RWPE1 (cell line): ENCODE measurements at places on chromosomes 7 and 10.
A peak's percentile ranks its signal among the peaks of the same experiment; 100 is the strongest.

GRCh38 chr7:73451780-73452398 is 18.3 kb downstream of the FZD9 start:
- DNase-seq, result peak; percentile 60

DNA sequence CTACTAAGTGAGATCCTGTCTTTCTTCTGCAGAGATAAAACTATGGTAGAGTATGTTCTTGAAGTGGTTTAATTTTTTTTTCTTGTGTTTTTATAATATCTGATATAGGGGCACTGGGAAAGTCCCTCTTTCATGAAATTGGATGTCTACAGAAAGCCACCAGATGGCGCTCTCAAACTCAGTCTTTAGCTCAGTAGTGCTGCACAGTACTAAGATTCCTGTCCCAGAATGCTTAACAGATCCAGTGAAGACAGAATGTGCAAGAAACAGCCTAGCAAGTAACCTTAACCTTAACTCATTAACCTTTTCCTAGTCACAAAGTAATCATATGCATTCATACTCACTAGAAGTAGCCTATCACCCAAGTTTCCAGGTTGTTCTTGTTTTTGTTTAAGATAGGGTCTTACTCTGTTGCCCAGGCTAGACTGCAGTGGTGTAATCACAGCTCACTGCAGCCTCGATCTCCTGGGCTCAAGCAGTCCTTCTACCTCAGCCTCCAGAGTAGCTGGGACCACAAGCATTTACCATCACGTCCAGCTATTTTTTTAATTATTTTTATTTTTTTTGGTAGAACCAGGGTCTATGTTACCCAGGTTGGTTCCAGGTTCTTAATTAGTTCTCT is 56.7 kb downstream of the IDE start:
- DNase-seq, result peak; percentile 55

DNA sequence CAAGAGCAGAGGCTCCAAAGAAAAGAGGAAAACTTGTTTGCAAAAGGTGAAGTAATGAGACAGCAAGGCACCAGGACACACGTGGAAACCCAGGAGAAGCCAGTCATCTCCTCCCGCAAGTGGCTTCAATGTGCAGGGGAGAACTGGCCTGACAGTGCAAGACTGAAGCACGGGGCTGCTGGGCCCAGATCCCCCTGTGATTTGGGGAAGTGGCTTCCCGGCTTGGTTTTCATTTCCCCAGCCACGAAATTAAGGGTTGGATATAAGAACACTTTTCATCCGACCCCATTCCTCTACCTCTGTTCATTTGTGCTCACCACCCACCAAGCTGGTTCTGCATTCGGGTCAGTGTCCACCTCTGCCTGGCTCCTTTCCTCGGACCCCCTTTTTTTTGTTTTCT is 306.4 kb downstream of the FGFR2 start:
- no peak for DNase-seq

GRCh38 chr7:2968176-2968575 is 75.5 kb downstream of the CARD11 start:
- DNase-seq, result no peak

GRCh38 chr7:95421847-95422444 is 12.9 kb downstream of the PON2 start:
- no peak for DNase-seq

DNA sequence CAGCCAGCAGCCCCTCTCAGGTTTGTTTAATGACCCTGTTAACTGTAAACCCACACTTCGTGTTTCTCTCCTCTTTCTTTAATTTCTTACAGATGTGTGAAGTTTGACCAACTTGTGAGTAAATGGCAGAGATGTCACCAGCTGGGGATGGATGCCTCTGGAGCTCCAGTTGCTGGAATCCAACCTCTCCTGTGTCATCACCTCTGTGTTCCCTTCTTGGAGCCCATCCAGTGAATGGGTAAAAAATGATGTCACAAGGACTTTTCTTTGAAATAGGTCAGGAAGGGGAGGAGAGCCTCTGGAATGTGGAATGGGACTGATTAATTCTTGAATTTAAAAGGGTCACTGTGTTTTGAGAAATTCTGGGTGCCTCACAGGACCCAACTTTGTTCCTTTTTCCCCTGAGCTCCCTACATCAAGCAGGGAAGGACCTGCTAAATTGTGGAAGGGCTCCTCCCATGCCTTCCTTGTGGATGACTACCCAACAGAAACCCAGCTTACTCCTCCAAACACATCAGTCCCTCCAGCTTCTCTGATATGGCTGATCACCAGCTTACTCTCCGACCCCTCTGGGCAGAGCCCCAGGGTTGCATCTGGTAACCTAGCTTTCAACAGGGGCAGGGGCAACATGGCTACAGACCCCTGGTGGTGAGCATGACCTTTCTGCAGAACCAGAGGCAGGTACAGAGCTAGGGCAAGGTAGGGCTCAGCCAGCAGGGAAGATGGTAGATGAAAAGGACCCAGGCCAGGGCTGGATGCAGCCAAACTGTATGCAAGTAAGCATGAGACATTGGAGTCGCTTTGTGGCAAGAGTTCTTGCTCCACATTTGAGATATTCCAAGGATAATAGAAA is 67.5 kb downstream of the STRA8 start:
- no peak for DNase-seq

DNA sequence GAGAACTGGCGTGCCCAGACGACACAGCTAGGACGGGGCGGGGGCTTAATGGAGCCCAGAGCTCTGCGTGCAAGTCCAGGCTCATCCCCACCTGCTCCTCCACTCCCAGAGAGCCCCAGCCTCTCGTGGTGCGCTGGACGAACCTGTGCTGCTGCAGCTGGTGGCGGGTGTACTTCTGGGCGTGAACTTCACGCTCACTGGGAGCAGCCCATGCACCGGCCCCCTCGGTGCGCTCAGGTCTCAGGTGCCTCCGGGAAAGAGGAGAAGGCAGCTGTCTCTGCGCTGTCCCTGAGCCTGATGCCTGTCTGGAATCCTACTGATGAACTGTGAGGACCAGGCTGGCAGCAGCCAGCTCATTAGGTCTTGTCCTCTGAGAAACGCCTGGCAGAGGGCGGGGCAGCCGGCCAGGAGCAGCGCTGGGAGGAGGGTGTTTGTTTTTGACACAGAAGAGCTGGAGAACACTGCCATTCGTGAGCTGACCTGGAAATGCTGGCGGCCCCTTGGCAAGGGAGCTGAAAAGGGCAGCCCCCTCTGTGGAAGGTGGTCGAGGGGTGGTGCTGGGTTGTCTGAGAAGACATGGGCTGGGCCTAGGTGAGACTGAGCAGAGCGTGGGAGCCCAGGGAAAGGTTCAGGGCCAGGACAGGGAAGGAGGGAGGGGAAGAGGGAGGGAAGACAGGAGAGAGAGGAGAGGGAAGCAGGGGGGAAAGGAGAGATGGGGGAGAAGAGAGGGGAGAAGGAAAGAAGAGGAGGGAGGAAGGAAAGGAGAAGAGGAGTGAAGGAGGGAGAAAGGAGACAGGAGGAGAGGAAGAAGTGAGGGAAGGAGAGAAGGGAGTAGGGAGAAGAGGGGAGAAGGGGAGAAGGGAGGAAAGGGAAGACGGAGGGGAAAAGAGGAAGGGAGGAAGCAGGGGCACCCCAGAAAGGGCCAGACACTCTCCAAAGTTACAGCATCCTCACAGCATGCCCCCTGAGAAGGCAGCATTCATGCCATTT is 53.5 kb upstream of the TNS3 start:
- DNase-seq, result peak; percentile 65

DNA sequence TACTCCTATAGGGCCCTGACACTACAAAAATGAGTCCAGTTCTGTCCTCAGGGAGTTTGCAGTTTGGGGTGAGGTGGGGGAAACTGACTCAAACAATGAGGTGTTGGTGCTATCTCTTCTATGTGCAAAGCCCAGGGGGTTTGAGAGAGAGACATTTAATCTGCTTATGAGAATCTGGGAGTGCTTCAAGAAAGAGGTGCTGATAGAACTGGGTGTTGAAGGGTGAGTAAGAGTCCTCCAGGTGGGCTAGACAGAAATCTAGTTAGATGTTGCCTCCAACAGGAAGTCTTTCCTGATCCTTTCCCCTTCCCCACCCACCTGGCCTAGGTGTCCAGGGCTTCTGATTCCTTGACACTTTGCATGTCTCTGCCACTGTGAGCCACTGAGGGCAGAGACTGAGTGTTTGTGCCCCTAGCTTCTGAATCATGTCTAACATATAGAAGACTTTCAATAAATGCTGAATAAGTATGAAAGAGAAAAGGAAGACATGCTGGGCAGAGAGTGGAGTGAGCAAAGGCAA is 53.0 kb downstream of the FAM241B start:
- no peak for DNase-seq

GRCh38 chr7:55474944-55475854 is 97.1 kb downstream of the VOPP1 start:
- no peak for DNase-seq

DNA sequence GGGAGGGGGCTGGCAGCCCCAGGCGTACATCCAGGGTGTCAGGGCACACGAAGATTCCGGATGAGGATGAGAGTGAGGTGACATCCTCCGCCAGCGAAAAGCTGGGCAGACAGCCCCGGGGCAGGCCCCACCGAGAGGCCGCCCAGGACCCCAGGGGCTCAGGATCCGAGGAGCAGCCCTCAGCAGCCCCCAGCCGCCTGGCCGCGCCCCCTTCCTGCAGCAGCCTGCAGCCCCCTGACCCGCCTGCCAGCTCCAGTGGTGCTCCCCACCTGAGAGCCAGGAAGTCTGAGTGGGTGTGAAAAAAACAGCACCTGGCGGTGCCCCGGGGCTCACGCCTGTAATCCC is 3.2 kb downstream of the GJD4 start:
- no peak for DNase-seq

GRCh38 chr10:129768437-129769355 is 195.4 kb downstream of the EBF3 start:
- no peak for DNase-seq

GRCh38 chr7:132575982-132576720 is at the start of gene PLXNA4:
Gene PLXNA4, minus strand, starts transcription at chr7:132576470. Its CDS starts 67,777 bp downstream, at chr7:132508693.
- DNase-seq, result no peak

DNA sequence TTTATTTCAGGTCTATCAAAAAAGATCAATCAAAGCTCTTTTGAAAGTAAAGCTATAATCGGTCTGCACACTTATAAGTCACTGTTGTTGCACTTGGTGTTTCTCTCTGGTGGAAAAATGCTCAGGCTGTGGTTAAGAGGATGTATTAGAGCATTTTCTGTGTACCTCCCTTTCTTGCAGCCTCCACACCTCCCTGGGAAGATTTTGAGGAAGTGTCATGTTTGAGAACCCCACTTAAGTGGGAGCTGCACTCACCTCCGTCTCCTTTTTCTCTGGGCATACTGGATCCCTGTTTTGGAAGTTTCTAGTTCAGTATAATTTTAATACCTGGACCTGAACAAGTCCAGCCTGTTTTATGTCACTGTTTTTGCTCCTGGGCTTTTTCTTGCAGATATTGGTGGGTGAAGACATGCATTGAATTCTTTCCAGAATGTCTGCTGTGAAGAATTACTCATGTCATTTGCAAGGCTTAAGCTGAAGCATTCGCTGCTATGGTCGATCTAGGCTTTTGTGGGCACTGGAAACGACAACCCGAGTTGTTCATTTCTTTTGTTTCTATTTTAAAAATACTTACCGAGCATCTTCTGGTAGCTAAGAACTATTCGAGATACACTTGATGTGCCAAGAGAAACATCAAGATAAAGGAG is 36.6 kb downstream of the TCF7L2 start:
- DNase-seq, result no peak

DNA sequence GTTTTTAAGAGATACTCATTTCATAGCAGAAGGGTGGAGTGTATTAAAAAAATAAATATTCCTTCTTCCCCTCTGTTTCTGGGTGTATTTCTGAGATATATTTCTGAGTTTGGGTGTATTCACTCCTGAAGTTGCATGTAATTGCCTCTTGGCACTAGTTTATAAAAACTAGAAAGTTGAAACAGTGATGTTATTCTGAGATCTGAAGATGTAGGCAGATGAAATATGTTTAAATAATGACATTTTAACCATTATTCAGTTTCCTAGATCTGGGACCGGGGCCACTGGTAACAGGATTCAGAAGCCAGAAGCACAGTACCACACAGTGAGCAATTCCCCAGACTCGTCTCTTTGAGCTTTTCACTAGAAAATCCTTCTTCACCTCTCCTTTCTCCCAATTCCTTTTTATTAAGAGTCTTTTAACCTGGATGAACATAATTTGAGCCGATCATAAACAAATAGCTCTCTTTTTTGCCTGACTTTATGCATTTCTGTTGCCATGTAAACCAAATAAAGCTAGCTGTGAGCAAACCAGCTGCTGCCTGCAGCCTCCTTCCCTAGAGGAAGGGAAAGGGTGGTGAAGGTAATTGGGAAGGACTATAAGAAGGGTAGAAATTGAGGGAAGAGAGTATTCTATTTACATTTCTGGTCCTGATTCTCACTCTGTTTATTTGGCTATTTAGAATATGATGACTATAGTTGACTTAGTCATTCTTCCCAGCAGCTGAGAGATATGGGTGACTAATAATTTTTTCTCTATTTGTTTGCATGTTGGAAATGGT is 101.8 kb upstream of the STRIP2 start:
- DNase-seq, result peak; percentile 36

GRCh38 chr10:10865913-10866312 is 151.8 kb upstream of the CELF2 start:
- DNase-seq, result peak; percentile 65

DNA sequence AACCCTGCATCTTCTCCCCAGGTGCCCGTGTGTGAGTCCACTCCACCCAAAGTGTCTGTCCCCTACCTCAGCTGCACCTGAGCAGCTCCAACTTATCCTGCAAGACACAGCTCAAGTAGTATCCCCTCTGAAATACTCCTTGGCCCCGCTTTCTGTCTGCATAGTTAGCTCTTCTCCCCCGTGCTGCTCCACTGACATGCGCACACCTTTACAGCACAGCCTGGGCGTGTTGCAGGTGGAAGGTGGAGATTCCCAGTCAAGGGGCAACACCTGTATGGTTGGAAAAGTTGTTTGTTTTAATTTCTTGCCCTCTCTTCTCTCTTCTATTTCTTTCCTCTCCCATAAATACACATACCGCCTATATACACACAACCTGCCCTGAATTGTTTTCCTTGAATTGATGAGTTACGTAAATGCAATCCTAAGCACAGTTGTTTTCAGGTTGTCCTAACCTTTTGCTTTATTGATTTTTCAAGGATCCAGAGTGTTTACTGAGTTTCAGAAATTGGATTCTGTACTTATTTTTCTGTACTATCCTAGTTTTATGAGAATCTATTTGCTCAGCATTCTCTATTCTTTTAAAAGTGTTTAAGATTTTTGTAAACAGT is 14.9 kb downstream of the MET start:
- no peak for DNase-seq

- DNase-seq, result no peak
Measured at GRCh38 chr7:130268463-130269317, 2.0 kb downstream of the CPA2 start.

DNA sequence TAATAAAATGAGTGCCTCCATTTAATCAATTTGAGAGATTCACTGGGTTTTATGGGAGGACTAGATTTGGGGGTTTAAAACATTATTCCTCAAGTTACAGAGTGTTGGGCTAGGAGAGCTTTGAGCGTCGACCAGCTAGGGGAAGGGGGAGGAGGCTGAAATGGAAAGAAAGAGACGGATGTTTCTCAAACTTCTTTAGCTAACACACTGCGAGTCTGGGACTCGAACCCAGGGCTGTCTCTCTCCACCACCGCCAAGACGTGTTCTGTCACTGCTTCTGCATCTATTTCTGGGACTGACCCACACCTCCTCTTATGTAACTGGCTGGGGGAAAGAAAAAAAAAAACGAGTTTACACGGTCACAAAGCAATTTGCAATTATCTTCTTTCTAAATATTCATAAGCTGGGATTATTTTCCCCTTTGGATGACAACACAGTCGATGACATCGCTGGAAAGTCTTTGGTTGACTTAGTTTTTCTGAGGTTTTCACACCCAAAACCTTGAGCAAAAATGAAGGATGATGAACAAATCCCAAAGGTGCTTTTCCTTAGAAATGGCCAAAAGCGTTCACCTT is 27.2 kb downstream of the CHST15 start:
- DNase-seq, result no peak
